Heart left ventricle (tissue), 16 donors: ENCODE measurements at places on chromosomes 4 and X. TPM values are rescaled to one million over a fixed set of nuclear protein-coding genes. Genes with fewer than 3 reads are reported as not detected.
A peak's percentile ranks its signal among the peaks of the same experiment; 100 is the strongest.

- no peak for DNase-seq
- no peak overlapping the region for H3K27ac ChIP-seq
- no peaks in the 10 kb centered on the region for H3K27me3 ChIP-seq
- H3K36me3 ChIP-seq, result peaks cover 98% of the 10 kb centered on the region
Observed at GRCh38 chr4:183286590-183287308, 33.3 kb downstream of the CLDN22 start.

GRCh38 chr4:152605641-152606335, 69.9 kb upstream of the FBXW7 start:
- no peak for DNase-seq
- H3K36me3 ChIP-seq, result no peaks in the 10 kb centered on the region
- no peaks in the 10 kb centered on the region for H3K27me3 ChIP-seq
- H3K4me3 ChIP-seq, result no peak overlapping the region
- no peak overlapping the region for H3K27ac ChIP-seq
- H3K4me1 ChIP-seq, result no peaks in the 10 kb centered on the region

DNA sequence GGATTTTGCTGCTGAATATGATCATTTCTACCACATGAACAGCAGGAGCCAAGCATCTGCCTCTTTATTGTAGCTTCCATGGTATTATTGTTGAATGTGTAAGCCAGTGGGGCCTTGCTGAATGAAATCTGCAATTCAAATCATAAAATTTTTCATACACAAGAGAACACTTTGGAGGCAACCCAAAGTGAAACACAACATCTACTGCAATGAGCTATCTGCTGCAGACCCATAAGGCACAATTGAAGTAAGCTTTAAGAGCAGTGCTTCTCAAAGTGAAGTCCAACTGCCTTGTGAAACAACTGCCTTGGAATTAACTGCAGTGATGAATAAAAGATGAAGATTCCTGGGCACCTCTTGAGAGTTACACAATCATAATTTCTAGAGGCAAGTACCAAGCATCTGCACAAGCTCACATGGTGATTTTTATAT, 626.3 kb upstream of the INTU start:
- no peak overlapping the region for H3K27ac ChIP-seq
- H3K27me3 ChIP-seq, result no peaks in the 10 kb centered on the region
- DNase-seq, result no peak
- H3K36me3 ChIP-seq, result no peaks in the 10 kb centered on the region

GRCh38 chrX:13695601-13696115, 6.7 kb downstream of the RAB9A start:
- no peak overlapping the region for H3K4me3 ChIP-seq

GRCh38 chr4:8582436-8582835, 2.2 kb downstream of the GPR78 start:
- H3K4me3 ChIP-seq, result no peak overlapping the region
- H3K36me3 ChIP-seq, result no peaks in the 10 kb centered on the region
- no peaks in the 10 kb centered on the region for H3K4me1 ChIP-seq
- peaks cover 85% of the 10 kb centered on the region for H3K27me3 ChIP-seq
- DNase-seq, result no peak

DNA sequence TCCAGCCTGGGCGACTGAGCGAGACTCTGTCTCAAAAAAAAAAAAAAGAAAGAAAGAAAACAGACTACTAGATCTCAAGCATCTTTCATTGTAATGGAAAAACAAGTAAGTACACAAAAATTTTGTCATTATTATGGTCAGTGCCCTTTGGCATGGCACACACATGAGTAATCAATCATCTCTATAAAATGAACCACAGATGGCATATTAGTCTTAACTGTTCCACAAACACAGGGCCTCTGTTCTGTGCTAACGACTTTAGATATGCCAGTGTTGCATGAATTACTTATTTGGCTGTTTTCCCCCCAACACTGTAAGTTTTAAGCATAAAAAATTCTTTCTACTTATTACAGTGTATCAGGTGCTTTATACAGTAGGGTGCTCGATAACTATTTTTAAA, 90.4 kb downstream of the COX7B2 start:
- H3K36me3 ChIP-seq, result no peaks in the 10 kb centered on the region
- no peak overlapping the region for H3K4me3 ChIP-seq
- DNase-seq, result no peak
- H3K27me3 ChIP-seq, result no peaks in the 10 kb centered on the region

DNA sequence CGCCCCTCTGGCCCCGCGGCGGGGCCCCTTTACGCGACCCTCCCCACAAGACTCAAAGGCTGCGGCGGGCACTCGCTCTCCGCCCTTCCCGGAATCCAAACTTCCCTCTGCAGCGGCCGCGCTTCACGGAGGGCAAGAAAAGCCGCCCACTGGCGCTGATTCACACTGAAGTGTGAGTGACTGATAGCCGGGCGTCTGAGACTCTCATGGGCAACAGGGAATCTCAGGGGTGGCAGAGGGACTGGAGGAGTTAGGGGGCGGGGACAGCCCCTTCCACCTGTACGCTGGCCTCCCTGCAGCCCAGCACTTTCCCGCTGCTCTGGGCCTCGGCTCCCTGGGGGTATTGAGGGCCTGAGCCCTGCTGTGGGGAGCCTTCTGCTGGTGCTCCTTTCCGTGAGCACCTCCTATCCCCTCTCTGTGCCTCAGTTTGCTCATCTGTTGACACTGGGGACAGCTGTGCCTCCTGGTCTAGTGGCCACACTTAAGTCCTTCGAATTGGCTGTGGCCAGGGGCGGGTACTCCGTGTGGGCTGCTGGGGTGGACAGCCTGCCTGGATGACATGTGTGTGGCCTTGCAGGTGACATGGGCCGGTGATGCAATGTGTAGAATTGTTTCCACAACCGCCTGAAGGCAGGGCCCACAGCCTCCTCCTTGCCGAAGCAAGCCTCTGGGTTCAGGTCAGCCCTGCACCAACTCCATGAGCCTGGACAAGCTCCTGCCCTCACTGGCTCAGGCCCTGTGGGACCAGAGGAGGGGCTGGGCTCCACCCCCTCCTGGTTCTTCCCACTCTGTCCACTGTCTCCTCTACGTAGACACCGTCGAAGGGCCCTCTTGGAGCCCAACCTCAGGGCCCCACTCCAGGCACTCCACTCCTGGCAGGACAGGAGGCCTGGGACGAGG, 951 bp downstream of the SH3BP2 start:
- DNase-seq, result peak; percentile 83
- H3K27me3 ChIP-seq, result no peaks in the 10 kb centered on the region
- peak overlapping the region; percentile 82 for H3K27ac ChIP-seq
- peaks cover 82% of the 10 kb centered on the region for H3K4me1 ChIP-seq
- H3K4me3 ChIP-seq, result peak overlapping the region; percentile 61

- DNase-seq, result no peak
- no peaks in the 10 kb centered on the region for H3K27me3 ChIP-seq
- H3K4me1 ChIP-seq, result no peaks in the 10 kb centered on the region
- H3K4me3 ChIP-seq, result no peak overlapping the region
- H3K36me3 ChIP-seq, result no peaks in the 10 kb centered on the region
Observed at GRCh38 chrX:15033917-15034316, 160.7 kb downstream of the MOSPD2 start.

KLB gene
- total RNA-seq, result not detected

- no peak overlapping the region for H3K27ac ChIP-seq
- H3K4me3 ChIP-seq, result no peak overlapping the region
- H3K4me1 ChIP-seq, result no peaks in the 10 kb centered on the region
- no peaks in the 10 kb centered on the region for H3K27me3 ChIP-seq
- no peaks in the 10 kb centered on the region for H3K36me3 ChIP-seq
Observed at GRCh38 chrX:107542500-107542899, 85.8 kb upstream of the PRPS1 start.

- H3K27ac ChIP-seq, result no peak overlapping the region
- no peak for DNase-seq
- H3K4me3 ChIP-seq, result no peak overlapping the region
Observed at GRCh38 chrX:10021461-10022272, 54.5 kb downstream of the CLDN34 start.

ADGRL3 gene
- 22.4 TPM for total RNA-seq

DNA sequence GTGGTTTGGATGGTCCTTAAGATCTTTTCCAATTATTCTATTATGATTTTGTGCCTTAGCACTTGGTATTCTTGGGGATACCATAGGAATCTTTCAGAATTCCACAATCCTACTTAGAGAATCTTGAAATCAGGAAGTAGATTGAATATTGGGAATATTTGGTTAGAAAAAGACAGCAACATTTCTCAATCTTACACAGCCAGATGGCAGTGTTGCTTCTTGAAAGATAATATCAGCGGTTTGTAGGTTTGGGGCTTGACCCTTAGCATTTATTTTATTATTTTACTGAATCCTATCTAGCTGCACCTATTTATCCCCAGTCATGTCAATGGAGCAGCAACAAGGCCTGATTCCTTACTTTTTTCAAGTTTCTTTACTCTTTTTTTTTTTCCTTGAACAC, 28.6 kb downstream of the MAGEB1 start:
- no peaks in the 10 kb centered on the region for H3K4me1 ChIP-seq
- H3K27me3 ChIP-seq, result no peaks in the 10 kb centered on the region
- H3K4me3 ChIP-seq, result no peak overlapping the region
- no peak overlapping the region for H3K27ac ChIP-seq
- no peak for DNase-seq

DNA sequence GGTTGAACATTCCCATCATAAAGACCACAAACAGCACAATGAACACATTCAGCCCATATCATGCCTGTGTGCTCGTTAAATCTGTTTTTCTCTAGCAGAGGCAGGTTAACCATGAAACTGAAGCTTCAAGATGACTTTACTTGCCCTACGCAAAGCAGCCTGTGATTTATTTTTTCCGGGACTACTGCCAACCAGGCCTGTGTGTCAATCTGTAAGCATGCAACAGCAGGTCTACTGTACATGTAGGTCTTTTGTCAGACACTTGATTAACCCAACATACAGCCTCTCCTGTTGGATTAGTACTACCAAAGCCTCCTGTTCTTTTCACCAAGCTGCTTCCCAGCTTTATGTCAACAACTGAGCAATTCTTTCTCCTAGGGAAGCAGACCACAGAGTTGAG, 85.5 kb upstream of the ACSL1 start:
- H3K4me3 ChIP-seq, result no peak overlapping the region
- no peak overlapping the region for H3K27ac ChIP-seq
- no peak for DNase-seq
- no peaks in the 10 kb centered on the region for H3K36me3 ChIP-seq
- no peaks in the 10 kb centered on the region for H3K4me1 ChIP-seq
- no peaks in the 10 kb centered on the region for H3K27me3 ChIP-seq

MAGEE2 gene
- total RNA-seq, result not detected

GRCh38 chrX:152813206-152813605, 17.4 kb downstream of the CETN2 start:
- H3K4me3 ChIP-seq, result no peak overlapping the region
- no peaks in the 10 kb centered on the region for H3K27me3 ChIP-seq
- DNase-seq, result no peak

DNA sequence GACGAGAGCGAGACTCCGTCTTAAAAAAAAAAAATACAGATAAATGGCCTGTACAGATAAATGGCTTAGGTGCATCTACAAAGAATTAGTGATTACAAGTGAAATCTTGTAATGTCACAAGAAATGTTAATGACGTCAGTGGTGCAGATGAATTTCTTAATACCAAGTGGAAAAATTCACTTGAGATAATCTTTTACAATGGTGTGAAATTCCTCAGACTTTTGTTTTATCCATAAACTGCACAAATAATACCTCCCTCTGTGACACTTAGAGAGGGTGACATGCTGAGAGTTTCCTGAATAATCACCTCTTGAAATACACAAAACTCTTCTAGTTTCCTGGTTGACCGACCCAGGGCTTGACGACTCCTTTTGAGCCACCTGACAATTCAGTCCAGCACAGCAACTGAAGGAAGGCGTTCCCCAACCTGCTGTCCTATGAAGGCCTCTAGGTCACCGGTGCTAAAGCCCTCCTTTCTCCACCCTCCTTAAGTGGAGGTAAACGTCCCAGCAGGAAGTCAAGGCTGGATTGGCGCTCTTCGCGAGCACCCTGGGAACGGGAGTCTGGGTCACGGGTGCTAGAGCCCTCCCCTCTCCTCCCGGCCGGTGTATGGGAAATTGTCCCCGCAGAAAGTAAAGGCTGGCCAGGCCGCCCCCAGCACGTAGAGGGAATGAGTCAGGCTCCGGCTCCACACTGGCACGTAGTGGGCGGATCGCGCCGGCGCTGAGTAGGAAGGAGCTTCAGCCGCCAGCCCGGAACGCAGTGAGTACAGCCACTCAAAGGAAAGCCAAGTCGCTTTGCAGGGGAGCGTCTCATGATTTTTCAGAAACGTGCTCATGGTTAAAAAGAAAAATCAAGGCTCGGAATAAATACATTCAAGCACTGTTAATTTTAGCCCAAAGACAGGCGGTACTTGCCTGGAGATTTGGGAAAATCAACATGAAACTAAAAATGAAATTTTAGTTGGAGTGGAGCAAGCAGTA, at the start of gene TMEM144:
Gene TMEM144 (plus strand): TSS at position 662 of the 983 bp plus-strand sequence. CDS start 2,182 bp downstream, outside the sequence.
- no peaks in the 10 kb centered on the region for H3K36me3 ChIP-seq
- peak within 1 kb of the TSS; percentile 61 for H3K4me3 ChIP-seq
- DNase-seq, result peak; percentile 95

DNA sequence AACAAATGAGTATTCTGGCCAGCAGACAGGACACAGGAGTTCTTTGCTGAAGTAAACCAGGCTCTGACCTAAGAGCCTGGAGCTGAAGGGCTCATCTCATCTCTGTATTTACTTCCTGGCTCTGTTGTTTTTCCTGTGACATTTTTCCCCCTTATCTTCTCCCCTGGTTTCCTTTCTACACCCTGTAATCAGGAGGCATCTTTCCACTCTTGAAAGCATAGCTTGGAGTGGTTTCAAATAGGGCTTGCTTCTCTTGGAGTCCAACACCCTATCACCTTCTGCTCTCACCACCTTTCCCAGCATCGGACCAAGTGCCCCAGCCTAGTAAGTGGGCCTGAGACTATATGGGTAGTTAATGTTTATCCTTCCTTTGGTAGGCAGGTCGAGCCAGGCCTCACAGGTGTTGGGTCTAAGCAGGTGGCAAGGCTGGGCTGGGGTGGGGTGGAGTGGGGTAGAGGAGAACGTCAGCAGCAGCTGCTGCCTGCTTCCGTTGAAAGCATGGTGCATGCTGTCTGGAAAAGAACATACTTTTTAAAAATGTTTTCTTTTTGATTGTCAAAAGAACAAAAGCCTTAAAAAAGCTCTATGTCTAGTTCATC, 1.2 kb downstream of the DRP2 start:
- no peak for DNase-seq
- H3K27ac ChIP-seq, result no peak overlapping the region
- H3K4me1 ChIP-seq, result no peaks in the 10 kb centered on the region
- no peak overlapping the region for H3K4me3 ChIP-seq
- H3K27me3 ChIP-seq, result no peaks in the 10 kb centered on the region

GRCh38 chr4:22515145-22515887, 550 bp downstream of the ADGRA3 start:
- no peaks in the 10 kb centered on the region for H3K27me3 ChIP-seq
- DNase-seq, result peak; percentile 60
- H3K27ac ChIP-seq, result peak overlapping the region; percentile 91
- no peaks in the 10 kb centered on the region for H3K36me3 ChIP-seq
- peaks cover 19% of the 10 kb centered on the region for H3K4me1 ChIP-seq

DNA sequence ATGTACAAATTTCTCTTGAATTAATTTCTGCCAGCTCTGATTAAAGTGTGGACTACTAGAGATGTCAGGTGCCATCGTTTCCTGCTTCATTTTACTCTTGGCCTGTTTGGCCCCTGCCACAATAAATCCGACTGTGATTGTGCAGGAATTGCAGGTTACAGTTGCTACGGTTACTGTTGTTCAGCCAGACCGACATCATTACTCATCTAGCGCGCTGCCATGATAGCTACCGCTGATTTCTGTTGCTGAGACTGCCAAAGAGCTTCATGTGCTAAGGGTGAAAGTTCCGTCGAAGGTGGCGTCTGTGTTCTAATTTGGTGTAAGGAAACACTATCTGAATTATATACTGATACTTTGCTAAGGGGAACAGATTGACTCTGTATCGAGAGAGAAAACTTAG, 22.1 kb downstream of the SLIT2 start:
- H3K27ac ChIP-seq, result no peak overlapping the region
- H3K4me1 ChIP-seq, result no peaks in the 10 kb centered on the region
- no peaks in the 10 kb centered on the region for H3K36me3 ChIP-seq
- no peak overlapping the region for H3K4me3 ChIP-seq
- no peaks in the 10 kb centered on the region for H3K27me3 ChIP-seq
